ENCODE measurements at places on chromosomes 3 and 15.

- no peak for DNase-seq
Observed at GRCh38 chr3:97647441-97647982, 117.0 kb upstream of the ARL6 start.

GRCh38 chr3:156187146-156187769 is 66.9 kb downstream of the KCNAB1 start:
- no peak for DNase-seq

GRCh38 chr3:30760040-30760695 is 134.3 kb downstream of the GADL1 start:
- no peak for DNase-seq

- DNase-seq, result no peak
Observed at GRCh38 chr3:53863145-53863544, 16.8 kb downstream of the IL17RB start.

- no peak for DNase-seq
Observed at GRCh38 chr3:46127503-46127902, 80.6 kb downstream of the CCR1 start.

- no peak for DNase-seq
Observed at GRCh38 chr3:12445523-12446240, 38.6 kb upstream of the TSEN2 start.

DNA sequence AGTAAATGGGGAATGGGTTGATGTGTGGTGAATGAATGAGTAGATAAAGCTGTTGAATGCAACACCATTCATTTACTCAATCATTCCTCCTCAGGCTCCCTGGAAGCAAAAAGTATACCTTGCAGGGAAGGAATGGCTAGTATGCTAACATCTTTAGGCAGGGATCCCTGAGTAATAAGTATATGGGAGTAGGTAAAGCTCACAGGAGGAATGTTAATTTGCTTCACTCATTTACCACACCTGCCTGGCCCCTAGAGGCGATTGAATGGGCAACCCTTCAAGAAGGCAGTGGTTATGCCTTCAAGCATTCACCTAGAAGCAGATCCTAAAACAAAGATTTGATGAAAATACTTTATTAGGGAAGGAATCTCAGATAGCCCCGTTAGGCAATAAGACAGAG is 208.7 kb upstream of the GADL1 start:
- DNase-seq, result no peak

- DNase-seq, result no peak
Observed at GRCh38 chr3:123298903-123299302, 97.2 kb downstream of the SEC22A start.

DNA sequence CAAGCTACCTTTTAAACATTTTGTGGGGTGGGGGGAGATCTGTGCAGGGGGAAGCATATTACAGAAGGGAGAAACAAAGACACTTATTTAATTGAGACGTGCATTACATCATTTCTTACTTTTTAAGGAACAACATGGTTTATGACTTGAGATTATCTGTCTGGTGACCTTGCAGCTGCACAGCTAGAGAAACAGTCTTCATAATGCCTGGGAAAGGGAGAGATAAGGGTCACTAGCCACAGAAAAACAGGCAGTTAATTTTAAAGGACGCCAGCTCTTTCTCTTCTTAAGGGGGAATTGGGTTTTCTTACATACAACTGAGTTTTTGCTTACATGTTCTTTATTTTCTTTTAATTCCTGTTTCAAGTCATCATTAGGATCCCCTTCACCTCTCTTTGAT is 147.9 kb downstream of the SST start:
- no peak for DNase-seq

GRCh38 chr3:24302396-24302795 is 192.3 kb downstream of the THRB start:
- DNase-seq, result no peak

- no peak for DNase-seq
Observed at GRCh38 chr3:55576621-55577388, 89.7 kb upstream of the WNT5A start.

DNA sequence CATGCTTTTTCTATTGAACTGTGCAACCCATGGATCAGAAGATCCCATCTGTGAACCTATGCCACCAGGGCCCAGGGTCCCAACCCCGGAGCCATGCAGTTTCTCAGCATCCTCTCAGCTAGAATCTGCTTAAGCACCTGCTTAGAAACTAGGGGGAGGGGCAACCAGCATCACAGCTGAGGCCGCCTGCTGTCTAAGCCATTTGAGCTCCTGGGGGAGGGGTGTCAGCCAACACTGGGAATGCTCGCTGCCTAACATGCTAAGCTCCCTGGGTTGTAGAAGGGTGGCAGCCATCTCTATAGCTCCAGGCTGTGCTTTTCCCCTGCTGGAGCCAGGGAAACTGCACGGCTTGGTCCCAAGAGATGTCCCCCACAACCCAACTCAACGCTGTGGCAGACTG is 322.8 kb downstream of the EDEM1 start:
- no peak for DNase-seq

DNA sequence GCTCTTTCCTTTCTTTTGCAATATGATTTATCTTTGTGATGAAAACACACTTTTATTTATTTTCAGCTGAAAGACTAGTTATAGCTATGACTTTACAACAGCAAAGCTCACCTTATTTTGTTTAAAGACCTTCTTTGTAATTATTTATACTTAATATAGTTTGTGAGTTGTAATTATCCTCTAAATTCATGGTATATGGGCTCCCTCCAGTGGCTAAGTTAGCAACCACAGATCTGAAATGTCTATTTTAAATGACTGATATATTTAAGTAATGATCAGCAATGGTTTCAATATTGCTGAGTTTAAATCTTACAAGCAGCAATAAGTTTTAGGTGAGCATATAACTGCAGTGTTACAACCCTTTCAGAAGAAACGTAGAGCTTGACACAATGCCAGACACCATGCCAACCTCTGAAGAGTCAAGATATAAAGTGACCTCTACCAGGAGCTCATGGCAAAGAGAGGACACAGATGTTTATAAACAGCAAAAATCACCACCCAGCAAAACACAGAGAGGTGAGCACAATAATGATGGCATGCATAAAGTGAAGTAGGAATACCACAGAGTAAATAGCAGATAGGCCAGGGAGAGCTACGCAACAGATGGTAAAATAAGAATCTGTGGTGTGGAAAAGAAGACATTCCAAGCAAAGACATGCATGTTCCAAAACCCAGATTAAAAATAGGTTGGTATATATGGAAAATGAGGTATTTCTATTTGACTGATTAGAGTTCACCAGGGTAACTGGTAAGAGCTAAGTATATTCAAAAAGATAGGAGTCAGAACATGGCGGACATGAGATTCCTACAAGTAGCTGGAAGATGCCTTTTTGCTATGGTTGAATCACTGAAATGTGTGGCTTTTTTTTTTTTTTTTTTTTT is 143.7 kb upstream of the ZNF385D start:
- DNase-seq, result no peak

DNA sequence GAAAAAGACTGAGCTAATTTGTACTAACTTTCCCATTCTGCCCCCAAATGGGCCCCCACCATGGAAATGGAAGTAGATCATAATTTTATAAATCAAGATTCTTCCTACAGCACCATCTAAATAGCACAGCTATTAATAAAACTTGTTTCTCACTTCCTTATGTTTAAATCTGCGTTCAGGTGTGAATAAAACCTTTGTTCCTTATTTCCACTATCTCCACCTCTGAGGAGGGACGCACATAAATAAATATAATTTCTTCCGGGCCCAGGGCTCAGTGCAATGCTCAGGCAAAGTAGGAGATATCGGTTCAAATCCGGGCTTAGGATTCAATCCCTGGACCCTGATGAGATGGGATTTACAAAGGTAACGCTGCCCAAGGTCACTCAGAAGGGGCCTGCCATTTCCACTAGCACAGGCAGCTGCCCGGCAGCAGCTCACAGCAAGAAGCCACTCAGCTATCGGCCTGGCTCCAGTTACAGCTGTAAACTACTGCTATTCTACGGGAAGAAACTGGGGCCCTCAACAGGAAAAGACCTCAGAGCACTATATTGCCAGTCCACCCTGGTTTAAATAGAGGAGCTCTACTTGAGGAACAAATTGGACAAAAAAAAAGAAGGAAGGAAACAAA is 52.5 kb downstream of the FOXP1 start:
- no peak for DNase-seq

DNA sequence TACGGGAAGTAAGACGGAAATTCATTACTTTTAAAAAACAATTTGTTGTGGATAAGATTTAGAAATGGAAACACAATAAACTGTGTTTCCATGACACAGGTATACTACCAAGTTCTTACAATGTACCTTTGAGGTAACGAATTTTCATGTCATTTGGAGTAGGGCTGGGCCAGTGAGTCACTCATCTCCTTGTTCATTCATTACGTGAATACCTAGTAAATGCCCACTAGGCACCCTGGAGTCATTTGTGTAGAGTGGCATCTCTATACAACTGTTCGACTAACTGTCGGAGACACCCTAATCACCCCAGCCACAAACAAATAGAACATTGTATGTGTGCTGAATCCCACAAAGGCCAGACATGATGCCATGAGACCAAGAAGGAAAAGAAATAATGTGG is 94.8 kb downstream of the IGF1R start:
- DNase-seq, result no peak

GRCh38 chr3:74613521-74614106 is 845 bp downstream of the CNTN3 start:
- DNase-seq, result no peak

- no peak for DNase-seq
Observed at GRCh38 chr3:115862099-115862498, 238.8 kb downstream of the GAP43 start.

DNA sequence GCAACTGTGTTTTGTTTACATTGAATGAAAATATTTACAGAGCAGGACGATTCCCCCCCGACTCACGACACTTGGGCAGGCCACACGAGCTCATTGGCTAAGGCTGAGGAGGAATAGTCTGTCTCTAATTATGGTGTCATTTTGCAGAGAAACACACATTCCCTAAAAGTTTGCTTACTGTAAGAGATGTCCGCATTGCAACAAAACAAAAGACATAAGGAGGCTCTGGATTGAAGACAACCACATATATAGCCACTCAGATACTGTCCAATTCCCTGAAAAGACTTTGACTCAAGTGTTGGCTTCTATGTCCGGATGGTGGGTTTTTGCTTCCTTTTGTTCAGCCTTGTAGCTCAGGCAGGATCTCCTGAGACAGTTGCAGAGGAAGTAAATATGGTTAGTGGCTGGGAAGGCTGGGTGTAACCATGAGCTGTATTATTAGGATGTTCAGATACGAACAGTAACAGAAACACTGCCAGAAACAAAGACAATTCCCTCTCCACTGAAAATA is 170.4 kb downstream of the KLHL25 start:
- no peak for DNase-seq

GRCh38 chr3:52004906-52005395 is 9.3 kb upstream of the RPL29 start:
- no peak for DNase-seq

GRCh38 chr15:50377867-50378751 is 23.1 kb upstream of the GABPB1 start:
- no peak for DNase-seq

GRCh38 chr3:55380561-55380960 is 106.5 kb downstream of the WNT5A start:
- no peak for DNase-seq

All from activated gamma-delta T cell (primary cell).